ENCODE measurements at places on chromosomes 7 and 10. TPM values are rescaled to one million over a fixed set of nuclear protein-coding genes. Genes with fewer than 3 reads are reported as not detected.

Gene LRGUK
- 0.87 TPM for total RNA-seq

Gene ADAMTS14
- not detected for total RNA-seq

Gene BICC1
- not detected for total RNA-seq

Gene PLCE1
- total RNA-seq = not detected

Gene PIK3CG
- 44.8 TPM for total RNA-seq

Gene ERVW-1
- total RNA-seq = not detected

Gene PLXNA4
- not detected for total RNA-seq

Gene NUTM2A
- 0.96 TPM for total RNA-seq

Gene EPO
- not detected for total RNA-seq

Gene THNSL1
- 4.9 TPM for total RNA-seq

Gene INA
- total RNA-seq = not detected

Gene STOX1
- 0.57 TPM for total RNA-seq

Gene GARS1
- 61.7 TPM for total RNA-seq

Gene COX19
- total RNA-seq = 44.6 TPM

Gene CDNF
- total RNA-seq = 1.6 TPM

Gene IMPDH1
- 52.3 TPM for total RNA-seq

Gene LRMDA
- total RNA-seq = not detected

Gene MTURN
- total RNA-seq = 16.5 TPM

Gene PIP
- not detected for total RNA-seq

Gene FAM237B
- not detected for total RNA-seq

Gene DLX5
- not detected for total RNA-seq

Gene OR2A7
- total RNA-seq = 1.3 TPM

Gene HABP2
- 0.10 TPM for total RNA-seq

Gene CCDC172
- not detected for total RNA-seq

Gene SEMA3D
- total RNA-seq = 0.36 TPM

Gene SFRP4
- total RNA-seq = not detected

Gene UPK3B
- total RNA-seq = 4.9 TPM

Gene CPXM2
- total RNA-seq = not detected

Gene TUBAL3
- total RNA-seq = not detected

Gene CYP3A7
- total RNA-seq = not detected

Gene RNLS
- 7.5 TPM for total RNA-seq

Gene TMEM184A
- total RNA-seq = not detected

Gene PDGFA
- total RNA-seq = 1.2 TPM

Gene SPDYE1
- 0.10 TPM for total RNA-seq

Gene CTTNBP2
- 0.27 TPM for total RNA-seq

Gene UBE2H
- total RNA-seq = 43.6 TPM

Gene PLEKHA1
- total RNA-seq = 34.0 TPM

Gene MARVELD1
- 0.54 TPM for total RNA-seq

Gene CYP3A4
- total RNA-seq = not detected

Gene ASAH2
- total RNA-seq = 1.9 TPM

Gene ANKRD7
- total RNA-seq = 0.61 TPM

Gene MBL2
- total RNA-seq = not detected

Gene FBXL13
- 4.0 TPM for total RNA-seq

Gene BTBD16
- not detected for total RNA-seq

Gene UCMA
- not detected for total RNA-seq

Gene SNX8
- total RNA-seq = 126 TPM

Gene WNT8B
- not detected for total RNA-seq

Gene AKR1B15
- not detected for total RNA-seq

Gene HPSE2
- not detected for total RNA-seq

Gene CFAP58
- total RNA-seq = not detected

Gene LIPN
- not detected for total RNA-seq

Gene WAPL
- 42.8 TPM for total RNA-seq

Gene TMEM196
- total RNA-seq = not detected

Gene SYT15
- total RNA-seq = 1.1 TPM

Gene SHH
- not detected for total RNA-seq

Gene NUDT13
- 4.5 TPM for total RNA-seq

Gene KCP
- total RNA-seq = 3.8 TPM

Gene LLCFC1
- not detected for total RNA-seq

Gene RBM17
- 162 TPM for total RNA-seq
